NCI-H2081 (cell line): ENCODE measurements at places on chromosomes 6 and 20.

- DNase-seq, result no peak
Observed at GRCh38 chr6:46490425-46491200, 636 bp downstream of the RCAN2 start.

DNA sequence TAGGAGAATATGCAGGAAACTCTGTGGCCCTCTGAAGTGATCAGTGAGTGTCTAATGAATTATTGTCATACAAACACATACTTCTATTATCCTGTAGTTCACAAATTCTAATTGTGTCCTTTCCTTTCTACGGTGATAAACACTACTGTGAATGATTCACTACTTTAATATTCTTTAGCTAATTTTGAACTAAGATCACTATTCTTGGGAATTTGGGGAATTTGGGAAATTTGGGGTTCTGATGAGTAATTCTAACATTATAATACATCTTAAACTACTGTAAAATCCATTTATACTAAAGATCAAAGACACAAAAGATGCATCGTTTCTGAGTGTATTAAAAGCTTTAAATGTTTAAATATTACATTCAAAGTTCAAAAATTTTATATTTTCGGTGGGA, 1287.2 kb upstream of the CITED2 start:
- DNase-seq, result no peak

DNA sequence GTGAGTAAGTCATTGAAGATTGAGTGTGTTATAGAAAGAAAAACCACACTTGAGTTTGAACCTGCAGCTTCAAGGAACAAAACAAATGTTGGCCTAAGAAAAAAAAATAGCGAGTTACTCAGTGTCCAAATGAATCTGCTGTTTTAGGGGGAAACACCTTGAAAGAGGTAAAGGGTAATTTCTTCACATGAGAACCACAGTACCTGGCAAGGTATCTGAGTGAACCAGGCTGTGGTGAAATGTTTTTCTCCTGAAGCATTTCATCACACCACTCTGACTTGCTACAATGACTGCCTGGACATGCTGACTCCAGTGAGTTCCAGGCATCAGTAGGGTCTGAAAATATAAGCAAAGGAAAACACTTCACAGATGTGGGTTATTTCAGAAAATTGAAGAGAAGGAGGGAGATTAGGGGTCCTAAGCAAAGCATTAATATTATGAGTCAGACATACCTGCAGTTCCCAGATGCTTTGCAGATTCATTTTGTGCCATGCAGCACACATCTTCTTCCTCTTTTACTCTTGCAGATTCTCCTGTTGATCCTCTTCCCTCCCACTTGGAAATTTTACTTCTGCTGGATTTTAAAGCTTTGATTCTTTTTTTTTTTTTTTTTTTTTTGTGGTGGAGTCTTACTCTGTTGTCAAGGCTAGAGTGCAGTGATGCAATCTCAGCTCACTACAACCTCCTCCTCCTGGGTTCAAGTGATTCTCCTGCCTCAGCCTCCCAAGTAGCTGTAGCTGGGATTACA, 206.2 kb upstream of the SGK1 start:
- DNase-seq, result no peak

DNA sequence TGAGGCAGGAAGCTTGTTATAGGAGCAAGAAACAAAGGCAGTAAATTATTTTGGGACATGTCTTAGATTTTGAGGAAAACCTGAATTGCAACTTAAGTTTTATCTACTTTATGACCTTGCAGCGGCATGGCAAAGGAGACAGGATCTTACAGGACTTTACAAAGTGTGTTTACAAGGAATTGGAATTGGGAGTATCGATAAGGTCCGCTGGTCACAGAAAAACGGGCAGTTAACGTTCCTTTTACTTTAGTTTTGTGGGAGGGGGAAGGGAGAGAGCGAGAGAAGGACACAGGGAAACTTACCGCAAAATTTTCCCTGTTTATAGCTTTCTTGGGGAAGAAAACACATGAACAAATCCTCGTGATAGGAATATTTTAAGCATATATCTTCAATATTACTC, 1607.2 kb downstream of the GRIK2 start:
- DNase-seq, result no peak

- no peak for DNase-seq
Observed at GRCh38 chr6:165090242-165090641, 219.2 kb downstream of the C6orf118 start.

DNA sequence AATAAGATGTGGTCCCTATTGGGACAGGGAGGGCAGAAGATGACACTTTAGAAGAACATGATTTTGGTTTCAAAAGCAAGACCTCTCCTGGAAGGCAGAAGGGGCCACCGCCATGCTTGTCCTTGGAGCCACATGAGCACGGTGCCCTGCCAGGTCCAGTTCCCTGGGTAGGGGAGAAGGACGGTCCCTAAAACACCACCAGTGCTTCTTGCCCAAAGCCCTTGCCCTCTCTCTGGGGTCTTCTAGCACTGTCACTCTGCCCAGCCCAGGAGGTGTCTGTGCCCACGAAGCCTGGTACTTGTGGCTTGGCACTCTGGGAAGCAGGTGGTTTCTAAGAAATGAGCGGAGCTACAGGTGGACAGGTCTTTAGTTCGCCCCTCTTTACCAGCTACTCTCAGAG, 46.0 kb downstream of the PLCG1 start:
- DNase-seq, result no peak

DNA sequence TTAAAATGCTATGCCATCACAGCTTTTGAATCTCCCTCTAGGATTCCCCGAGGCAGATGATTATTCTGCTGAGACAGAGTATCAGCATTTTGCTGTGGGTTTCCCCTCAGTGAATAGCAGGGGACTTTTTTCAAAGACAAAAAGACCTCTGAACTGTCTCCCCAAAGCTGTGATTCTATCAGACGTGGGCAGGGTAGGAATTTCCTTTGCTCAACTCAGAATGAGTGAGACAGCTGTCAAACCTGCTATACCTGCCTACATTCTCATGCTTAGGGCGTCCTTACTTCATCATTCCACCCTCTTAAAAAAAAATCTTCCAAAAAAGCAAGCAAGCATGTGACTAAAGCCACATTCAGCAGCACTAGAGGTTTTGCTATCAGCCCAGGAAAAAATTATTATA, 147.6 kb upstream of the FAM83B start:
- DNase-seq, result no peak

- DNase-seq, result no peak
Observed at GRCh38 chr20:39571171-39571570, 609.0 kb downstream of the DHX35 start.

DNA sequence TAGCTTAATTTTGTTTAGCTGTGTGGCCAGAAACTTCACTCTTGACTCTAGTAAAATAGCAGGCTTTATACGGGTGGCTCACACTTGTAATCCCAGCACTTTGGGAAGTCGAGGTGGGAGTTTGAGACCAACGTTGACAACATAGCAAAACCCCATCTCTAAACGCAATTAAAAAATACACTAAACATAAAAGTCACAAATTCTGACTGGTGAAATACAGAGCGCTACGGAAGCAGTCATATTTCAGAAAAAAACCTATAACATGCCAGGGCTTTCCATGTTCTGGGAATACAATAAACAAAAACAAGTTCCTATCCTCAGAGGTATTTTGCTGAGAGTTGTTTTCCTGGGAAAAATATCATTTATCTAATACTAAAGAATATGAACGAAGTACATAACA, 24.8 kb upstream of the ZSCAN23 start:
- DNase-seq, result no peak

- DNase-seq, result no peak
Observed at GRCh38 chr6:161150566-161150965, 123.3 kb downstream of the AGPAT4 start.

DNA sequence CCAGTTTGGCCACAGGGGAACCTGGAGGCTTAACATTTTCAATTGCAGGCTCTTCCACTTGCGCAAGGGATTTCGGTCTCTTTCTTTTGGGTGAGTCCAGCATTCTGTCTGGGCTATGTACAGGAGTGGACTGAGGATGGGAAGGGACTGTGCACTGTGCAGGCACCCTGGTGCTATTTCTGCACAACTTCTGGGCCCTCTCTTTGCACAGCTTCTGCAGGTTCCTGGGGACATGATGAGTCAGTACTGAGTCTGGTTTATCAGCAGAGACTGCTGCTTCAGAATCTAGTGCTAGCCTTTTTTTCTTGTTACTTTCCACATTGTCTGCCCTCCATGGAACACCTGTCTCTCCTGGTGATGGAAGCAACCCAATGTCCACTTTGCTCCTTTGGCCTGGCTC, 78.5 kb upstream of the ASF1A start:
- DNase-seq, result no peak

- no peak for DNase-seq
Observed at GRCh38 chr20:9551808-9552550, 37.6 kb downstream of the LAMP5 start.

- DNase-seq, result no peak
Observed at GRCh38 chr20:16556301-16556700, 16.9 kb downstream of the KIF16B start.

DNA sequence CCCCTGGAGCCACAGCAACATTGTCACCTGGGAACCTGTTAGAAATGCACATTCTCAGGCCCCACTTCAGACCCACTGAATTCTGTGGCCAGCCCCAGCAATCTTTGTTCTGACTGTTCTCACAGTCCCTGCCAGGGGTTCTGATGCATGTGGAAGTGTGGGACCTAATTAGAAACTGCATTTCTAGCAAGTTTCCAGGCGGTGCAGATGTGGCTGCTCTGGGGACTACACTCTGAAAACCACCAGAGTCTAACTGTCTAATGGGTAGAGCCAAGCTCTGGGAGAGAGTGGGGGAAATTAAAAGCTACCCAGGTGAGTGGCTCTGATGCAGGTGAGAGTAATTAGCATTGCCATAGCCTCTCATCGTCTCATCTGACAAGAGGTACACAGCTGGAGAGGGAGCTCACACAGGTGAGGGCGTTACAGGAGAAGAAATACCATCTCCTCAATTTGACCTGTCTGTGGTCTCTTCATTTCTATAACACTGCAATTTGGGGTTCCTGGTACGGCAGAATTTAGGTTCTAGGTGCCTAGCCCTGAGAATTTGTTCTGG, 66.0 kb downstream of the SNX5 start:
- DNase-seq, result no peak

- DNase-seq, result no peak
Observed at GRCh38 chr6:73004231-73004630, 221.1 kb downstream of the KHDC1L start.

DNA sequence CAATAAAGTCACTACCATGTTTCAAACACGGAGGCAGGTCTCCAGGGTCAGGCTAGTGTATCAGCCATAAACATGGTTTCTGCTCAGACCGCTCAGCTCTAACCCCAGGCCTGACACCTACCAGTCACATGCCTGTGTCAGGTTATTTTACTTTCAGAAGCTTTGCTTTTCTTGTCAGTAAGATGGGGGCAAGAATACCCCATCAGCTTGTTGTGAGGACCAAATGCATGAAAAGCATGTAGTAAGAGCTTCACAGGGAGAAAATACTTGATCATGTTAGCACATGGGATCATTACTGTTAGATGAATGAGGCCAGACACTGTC, 65.2 kb upstream of the PIM1 start:
- no peak for DNase-seq

DNA sequence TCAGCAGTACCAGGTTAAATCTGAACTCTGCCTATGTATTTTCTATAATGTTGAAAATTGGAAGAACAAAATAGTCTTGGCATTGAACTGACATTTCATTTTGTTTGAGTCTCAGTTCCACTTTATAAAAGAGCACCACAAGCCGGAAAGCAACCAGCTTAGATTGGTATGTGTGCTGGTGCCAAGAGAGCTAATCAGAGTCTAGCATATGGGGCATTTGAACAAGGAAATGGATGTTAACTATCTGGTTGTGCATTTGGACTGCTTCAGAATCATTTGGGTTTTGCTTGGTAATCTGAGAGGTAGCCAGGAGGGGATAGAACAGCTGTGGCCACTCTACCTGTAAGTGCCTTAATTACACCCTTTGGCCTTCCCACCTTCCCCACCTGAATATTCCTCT, 184.8 kb downstream of the GRIK2 start:
- DNase-seq, result peak; percentile 88

GRCh38 chr6:145813285-145814034, 1.1 kb downstream of the FBXO30 start:
- DNase-seq, result no peak

- no peak for DNase-seq
Observed at GRCh38 chr6:2961506-2961905, 9.9 kb downstream of the SERPINB6 start.

DNA sequence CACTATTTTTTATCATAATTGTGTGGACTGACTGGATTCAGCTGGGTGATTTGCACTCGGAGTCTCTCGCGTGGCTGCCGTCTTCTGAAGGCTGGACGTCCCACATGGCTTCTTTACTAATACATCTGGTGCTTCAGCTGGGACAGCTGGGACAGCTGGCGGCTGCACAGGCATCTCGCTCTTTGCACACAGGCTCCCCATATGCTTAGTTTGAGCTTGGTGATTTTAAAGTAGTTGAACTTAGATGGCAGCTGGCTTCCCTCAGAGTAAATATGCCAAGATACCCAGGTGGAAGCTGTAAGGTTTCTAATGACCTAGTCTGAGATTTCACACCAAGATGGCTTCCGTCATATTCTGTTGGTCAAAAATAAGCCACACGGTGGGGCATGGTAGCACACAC, 38.7 kb upstream of the PPP1R3G start:
- DNase-seq, result no peak

- DNase-seq, result no peak
Observed at GRCh38 chr6:108589244-108589791, 28.6 kb downstream of the FOXO3 start.

- DNase-seq, result no peak
Observed at GRCh38 chr6:162343936-162344645, 383.5 kb downstream of the PRKN start.

- DNase-seq, result no peak
Observed at GRCh38 chr20:44410583-44411019, 55.1 kb downstream of the HNF4A start.

GRCh38 chr6:16621002-16621401, 140.3 kb downstream of the ATXN1 start:
- peak; percentile 12 for DNase-seq

DNA sequence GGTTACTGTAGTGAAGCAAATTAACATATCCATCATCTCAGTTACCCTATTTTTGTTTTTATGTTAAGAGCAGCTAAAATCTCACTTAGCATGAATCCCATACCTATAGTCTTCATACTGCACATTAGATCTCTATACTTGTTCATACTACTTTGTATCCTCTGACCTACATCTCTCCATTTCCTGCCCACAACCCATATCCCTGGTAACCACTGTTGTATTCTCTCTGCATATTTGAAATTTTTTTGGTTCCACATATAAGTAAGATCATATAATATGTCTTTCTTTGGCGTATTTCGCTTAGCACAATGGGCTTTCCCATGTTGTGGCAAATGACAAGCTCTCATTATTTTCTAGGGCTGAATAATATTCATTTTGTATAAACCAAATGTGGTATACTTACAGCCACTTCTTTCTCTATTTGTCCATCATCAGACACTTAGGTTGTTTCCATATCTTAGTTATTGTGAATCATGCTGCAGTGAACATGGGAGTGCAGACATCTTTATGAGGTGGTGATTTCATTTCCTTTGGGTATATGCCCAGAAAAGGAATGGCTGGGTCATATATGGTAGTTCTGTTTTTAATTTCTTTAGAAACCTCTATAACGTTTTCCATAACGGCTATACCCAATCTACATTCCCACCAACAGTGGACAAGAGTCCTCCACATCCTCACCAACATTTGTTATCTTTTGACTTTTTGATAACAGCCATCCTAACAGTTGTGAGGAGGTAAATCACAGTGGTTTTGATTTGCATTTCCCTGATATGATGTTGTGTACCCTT, 39.8 kb downstream of the BACH2 start:
- DNase-seq, result no peak
